ENCODE measurements at places on chromosomes 12 and 14.

- no peak for DNase-seq
These were observed 141.4 kb downstream of the SRGAP1 start for GRCh38 chr12:63985945-63986344.

DNA sequence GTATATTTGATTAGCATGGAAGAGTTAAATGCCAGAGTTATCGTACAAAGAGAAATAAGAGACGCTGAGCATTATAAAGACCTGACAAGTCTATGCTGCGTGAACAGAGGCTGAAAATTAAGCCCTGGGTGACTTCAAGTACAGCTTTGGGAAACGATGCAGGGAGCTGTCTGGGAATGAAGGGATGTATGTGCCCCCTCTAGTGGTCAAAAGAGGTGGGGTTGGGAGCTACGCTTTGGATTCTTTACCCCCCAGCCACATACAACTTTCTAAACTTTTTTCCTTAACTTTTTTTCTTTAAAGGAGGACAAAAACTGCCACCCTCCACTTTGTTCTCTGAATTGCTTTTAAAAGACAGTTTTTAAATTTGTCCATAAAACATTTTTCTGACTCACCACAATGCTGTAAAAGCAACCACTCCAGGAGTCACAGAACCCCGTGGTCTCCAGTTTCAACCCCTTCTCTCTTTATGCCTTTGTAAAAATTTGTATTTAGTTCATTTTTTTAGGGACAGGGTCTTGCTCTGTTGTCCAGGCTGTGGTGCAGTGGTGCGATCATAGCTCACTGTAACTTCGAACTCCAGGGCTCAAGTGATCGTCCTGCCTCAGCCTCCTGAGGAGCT lies 59.4 kb downstream of the ZNF664 start:
- no peak for DNase-seq

- no peak for DNase-seq
These were observed 18.2 kb upstream of the ITGA5 start for GRCh38 chr12:54437243-54437642.

- no peak for DNase-seq
These were observed 20.1 kb upstream of the CERS5 start for GRCh38 chr12:50187084-50187900.

DNA sequence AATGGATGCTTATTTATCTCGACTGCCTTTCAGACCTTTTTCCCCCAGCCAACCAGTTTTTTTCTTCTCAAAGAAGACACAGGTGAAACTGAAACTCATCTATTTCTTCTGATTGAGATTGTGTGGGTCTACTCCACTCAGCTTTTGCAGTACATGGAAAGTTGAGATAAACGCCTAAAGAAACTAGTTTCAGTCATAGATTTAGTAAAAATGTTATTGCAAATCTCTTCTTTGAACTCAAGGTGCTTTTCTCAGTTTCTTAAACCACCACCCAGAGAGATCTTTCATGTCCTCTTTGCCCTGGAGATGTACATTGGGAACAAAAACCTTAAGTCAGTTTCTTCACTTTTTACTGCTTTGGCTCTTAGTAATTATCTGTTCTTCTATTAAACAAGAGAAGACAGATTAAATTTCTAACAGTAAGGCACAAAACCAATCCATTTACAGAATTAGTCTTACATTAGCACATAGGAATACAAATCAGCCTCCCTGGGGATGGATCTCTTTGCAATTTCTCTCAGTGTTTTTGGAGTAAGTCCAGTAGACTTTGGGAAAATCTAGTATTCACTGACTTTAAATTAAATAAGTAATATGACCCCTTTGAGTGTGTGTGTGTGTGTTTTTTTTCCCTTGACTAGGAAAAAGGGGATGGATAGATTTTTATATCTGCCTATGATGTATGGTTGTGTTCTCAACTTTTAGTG lies 11.6 kb downstream of the FBXW8 start:
- DNase-seq = no peak

GRCh38 chr12:119082016-119082415 lies 96.7 kb upstream of the HSPB8 start:
- DNase-seq = no peak

DNA sequence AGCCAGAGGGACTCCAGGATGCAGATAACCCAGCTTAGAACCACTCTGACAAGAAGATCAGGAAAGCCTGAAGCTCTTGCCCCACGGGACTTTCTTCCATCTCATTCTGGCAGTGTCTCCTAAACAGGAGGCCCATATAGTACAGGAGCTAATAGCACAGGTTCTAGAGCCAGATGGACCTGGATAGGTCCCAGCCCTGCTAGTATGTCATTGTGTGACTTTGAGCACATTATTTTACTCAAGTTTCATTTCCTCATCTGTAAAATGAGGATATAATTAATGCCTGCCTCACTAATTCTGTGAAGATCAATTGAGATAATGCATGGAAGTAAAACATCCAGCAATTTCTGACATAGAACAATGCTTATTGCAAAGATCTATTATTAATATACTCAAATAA lies 66.5 kb upstream of the GZMB start:
- DNase-seq = no peak

GRCh38 chr12:47712171-47712570 lies 6.3 kb upstream of the RPAP3 start:
- no peak for DNase-seq

GRCh38 chr12:50641566-50641965 lies 122.3 kb upstream of the ATF1 start:
- DNase-seq = no peak

DNA sequence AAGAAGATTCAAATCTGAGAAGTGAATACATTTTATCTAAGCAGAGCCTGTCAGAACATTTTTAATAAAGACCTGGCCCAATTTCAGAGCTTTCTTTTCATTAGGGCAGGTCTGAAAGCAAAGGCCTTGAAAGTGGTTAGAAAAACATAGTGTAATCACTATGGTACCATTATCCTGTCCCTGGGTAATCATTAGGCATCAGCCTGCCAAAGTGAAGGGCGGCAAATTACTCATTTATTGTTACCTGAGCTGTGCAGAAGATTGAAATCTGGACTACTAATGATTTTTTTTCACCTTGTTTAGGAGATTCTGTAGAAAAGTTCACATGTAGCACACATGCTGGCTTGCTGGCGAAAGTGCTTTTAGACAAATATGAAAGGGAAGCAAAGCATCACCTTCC lies 92.6 kb upstream of the PRKD1 start:
- DNase-seq = no peak

- no peak for DNase-seq
These were observed 52.9 kb downstream of the GSC start for GRCh38 chr14:94716976-94717375.

GRCh38 chr12:674272-674781 lies 11.1 kb upstream of the NINJ2 start:
- DNase-seq = no peak

DNA sequence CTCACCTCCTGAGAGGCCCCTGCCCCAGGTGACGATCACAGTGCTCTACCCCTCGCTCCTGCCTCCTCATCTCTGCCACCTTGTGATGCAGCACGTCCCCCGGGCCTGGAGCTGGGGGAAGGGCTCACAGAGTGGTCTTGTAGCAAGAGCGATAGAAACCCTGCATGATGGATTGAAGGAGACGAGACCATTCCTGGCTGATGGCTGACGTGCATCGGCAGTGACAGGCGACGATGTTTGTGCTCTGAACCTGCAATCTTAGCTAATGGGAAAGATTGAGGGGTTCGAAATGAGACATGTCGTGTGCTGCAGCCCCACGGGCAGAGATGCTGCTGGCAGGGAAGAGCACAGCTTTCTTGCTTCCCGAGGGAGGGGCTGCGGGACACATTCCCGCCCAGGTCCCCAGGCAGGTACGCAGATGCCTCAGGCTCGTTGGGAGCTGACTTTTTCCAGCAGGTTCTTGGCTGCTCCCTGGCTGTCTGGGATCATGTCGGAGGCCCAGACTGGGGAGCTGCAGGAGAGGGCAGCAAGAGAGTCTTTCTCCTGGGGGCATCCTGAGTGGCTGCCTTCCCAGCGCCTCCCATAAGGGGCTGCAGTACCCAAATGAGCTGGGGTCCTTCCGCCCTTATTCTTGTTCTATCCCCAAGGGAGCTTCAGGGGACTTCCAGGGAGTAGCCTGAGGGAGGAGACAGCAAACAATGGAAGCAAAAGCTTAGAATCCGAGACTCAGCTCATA lies 38.7 kb upstream of the GPATCH2L start:
- no peak for DNase-seq

- DNase-seq = no peak
These were observed 283.3 kb downstream of the RPL10L start for GRCh38 chr14:46368275-46368674.

- no peak for DNase-seq
These were observed 29.0 kb upstream of the MED13L start for GRCh38 chr12:116306506-116306905.

GRCh38 chr14:56125772-56126636 lies 7.8 kb downstream of the PELI2 start:
- peak; percentile 44 for DNase-seq

- DNase-seq = no peak
These were observed 116.2 kb upstream of the ARID2 start for GRCh38 chr12:45613296-45613695.

DNA sequence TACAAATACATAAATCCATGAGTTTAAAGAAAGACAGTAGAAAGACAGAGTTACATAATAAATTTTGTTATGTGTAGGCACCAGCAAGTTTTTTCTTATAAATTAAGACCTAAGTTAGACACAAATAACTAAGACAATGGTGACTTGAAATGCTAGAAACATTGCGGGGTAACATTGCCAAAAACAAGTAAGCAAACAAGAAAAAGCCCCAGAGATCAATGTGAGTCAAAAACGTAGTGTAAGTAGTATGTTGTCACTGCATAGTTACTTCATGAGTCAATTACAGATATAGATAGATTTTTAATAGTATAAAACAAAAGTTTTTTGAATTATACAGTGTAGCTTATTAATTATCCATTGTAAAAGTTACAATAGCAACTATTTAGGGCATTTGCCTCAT lies 83.4 kb downstream of the CNTN1 start:
- no peak for DNase-seq

- no peak for DNase-seq
These were observed 11.3 kb upstream of the FAM222A start for GRCh38 chr12:109702111-109702841.

GRCh38 chr14:104293231-104293841 lies 154.9 kb downstream of the KIF26A start:
- no peak for DNase-seq

DNA sequence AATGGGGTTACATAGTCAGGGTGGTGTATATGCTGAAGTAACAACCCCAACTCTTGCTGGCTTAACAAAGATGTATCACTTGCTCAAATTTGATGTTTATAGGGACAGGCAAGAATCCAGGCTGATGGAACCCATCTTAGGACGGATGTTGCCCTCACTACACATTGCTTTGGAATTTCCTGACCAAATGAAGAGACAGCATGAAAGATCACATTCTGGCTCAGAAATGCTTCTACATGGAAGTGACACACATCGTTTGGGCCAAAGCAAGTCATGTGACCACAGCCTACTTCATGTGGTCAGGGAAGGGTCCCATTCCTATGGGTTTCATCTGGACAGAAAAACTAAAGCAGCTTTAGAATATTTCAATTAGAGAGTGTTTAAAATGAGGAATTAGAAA lies 345.8 kb downstream of the TMEM132D start:
- no peak for DNase-seq

DNA sequence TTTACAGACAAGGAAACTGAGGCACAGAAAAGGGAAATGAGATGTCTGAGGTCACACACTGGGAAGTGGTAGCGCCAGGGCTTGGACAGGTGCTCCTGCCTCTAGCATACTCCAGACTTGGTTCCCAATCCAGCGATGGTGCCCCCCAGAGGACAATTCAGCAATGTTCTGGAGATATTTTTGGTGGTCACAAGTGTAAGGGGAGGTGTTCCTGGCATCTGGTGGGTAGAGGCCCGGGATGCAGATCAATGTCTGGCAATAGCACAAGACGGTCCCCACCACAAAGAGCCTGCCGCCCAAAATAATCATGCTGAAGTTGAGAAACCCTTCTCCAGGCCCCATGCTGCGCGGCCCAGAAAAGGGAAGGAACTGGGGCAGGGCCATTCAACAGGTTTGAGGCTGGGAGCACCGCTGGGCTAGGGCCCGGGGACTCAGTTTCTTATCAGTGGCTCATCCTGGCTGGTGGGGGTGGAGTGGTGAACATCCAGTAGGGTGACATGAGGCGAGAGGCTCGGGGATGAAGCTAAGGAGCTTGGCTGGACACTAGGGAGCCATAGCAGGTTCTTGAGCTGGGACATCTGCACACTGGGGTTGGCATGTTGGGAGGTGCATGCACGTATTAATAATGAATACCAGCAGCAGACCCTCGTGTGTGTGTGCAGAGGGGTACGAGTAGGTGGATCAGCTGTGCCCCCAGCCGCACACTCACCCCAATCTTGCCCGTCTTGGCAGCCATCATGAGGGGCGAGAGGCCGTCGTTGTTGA lies 35.1 kb downstream of the TRPV4 start:
- no peak for DNase-seq

GRCh38 chr14:54919330-54919729 lies 16.7 kb upstream of the GCH1 start:
- no peak for DNase-seq

DNA sequence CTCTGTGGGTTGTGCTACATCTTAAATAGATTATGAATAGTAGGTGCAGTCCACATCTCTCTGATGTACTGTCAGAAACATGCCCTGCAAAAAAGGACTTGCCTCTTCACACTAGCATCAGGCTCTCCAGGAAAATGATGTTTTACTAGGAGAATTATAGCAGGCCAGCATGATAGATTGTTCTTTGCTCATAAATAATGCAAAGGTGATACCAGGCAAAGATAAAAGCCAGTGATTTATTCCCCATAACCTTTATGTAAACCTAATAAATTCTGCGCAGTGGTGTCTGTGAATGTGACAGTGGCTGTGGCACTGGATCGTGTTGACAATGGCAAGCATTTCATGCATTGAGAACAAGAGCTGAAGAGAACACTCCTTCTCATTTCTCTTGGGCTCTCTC lies 646.5 kb upstream of the SEL1L start:
- no peak for DNase-seq

DNA sequence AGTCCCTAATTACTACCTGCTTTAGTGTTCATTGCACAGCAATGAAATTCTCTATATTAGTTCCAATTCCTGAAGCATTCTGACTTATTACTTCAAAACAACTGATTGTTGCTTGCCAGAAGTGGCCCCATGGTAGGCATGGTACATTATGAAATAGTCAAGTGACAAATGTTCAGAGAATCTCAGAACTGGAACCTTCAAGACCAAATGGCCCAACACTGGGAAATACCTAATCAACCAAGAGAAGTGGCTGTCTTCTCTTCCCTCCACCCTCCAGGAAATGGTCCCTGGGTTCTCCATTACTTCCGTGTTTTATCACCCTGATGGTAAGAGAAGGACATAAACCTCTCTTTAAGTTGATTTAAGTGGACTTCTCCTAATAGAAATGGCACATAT lies 49.9 kb downstream of the ITPR2 start:
- DNase-seq = no peak

GRCh38 chr14:69904246-69904645 lies 25.0 kb downstream of the SMOC1 start:
- DNase-seq = no peak
